Fibroblast of lung (primary cell): ENCODE measurements at places on chromosomes 6 and 20.
A peak's percentile ranks its signal among the peaks of the same experiment; 100 is the strongest.

DNA sequence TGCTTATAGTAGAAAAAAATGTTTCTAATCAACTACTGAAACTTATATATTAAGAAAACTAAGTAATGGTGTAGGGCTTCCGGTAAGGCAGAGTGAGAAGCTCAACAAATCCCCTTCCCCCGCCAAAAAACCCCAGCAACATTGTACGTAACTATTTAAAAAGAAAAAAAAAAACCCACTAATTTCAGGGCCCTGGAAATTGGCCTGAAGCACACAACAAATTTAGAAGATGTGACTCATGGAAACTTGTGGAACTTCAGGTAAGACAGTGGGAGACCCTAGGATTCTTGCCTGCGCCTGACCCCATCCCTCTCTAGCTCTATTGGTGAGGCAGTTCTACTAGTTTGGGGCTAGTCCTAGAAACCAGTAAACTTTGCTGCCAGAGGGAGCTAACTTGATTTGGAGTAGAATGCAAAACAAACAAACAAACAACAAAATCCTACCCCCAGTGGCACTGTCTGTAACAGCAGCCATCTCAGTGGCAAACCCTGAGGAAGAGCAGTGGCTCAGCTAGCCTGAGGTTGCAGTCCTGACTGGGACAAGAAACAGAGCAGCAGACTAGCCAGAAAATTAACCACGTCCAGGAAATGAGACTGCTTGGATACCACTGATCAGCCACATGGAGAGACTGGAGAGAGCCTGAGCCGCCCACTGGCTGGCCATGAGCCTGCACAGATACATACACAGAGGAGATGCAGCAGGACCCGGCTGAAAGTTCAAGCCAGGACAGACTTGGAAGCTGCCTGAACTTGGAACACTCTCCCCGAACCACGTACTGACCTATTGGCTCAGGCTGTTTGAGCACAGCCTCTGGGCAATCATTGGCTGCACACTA, 135.1 kb downstream of the TBXT start:
- peak; percentile 89 for DNase-seq

DNA sequence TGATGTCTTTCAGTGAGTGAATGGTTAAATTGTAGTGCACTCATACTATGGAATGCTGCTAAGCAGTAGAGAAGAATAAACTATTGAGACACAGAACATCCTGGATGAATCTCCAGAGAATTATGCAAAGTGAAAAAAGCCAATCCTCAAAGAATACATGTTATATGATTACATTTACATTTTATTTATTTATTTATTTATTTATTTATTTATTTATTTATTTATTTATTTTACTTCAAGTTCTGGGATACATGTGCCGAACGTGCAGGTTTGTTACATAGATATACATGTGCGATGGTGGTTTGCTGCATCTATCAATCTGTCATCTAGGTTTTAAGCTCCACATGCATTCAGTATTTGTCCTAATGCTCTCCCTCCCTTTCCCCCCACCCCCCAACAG, 175.8 kb upstream of the VGLL2 start:
- no peak for DNase-seq

GRCh38 chr20:10532361-10532760, 97.3 kb downstream of the SLX4IP start:
- DNase-seq = no peak

DNA sequence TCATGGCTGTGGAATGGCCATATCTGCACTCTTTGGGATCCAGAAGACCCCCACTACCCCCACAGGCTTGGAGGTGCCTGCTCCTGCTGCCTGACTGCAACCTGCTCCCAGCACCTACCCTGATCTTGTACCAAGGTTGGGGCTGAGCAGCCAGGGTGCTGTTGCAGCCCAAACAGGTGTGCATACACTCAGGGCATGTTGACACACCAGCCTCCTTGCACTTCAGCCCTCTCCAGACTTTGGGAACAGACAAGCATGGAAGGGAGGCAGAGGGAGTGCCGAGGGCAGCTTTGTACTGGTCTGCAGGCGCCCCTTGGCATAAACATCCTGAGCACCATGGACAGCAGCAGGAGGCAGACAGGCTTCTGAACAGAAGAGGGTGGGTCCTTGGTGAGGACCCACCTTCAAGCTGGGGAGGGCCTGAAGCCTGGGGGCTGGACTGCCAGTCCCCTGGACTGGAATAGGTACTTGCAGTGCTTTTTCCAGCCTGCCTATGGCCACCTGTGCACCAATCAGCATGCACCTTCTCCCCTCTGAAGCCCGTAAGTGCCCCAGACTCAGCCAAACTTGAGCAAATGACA, 1675.8 kb downstream of the HACE1 start:
- no peak for DNase-seq

DNA sequence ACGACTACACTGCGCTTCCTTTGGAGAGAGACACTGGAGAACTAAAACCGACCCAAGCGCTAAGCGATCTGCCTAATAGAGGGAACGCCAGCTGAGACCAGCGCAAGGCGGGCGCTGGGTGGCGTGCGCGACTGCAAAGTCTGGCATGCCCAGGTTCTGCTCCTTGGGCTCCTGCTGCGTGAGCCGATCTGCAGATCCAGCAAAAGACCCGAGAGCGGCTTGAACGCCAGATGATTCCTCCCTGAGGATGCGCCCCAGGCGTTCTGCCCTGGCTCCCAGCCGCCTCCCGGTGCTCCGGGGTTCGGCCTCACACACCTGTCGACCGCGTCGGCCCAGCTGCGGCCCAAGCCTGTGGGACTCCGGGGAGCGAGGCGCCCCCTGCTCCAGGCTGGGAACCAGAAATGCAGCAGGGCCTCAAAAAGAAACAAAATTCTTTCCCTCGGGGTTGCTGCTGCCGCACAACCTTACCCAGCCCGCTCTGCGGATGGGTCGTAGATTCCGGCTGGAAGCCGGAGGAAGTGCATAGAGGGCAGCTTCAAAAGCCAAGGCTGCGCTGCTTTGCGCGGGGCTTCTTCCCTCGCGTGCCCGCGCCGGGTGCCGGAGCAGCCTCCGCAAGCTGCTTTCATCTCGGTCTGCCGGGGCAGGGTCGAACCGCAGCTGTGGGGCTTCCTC, 17.9 kb upstream of the PRDM13 start:
- peak; percentile 71 for DNase-seq

DNA sequence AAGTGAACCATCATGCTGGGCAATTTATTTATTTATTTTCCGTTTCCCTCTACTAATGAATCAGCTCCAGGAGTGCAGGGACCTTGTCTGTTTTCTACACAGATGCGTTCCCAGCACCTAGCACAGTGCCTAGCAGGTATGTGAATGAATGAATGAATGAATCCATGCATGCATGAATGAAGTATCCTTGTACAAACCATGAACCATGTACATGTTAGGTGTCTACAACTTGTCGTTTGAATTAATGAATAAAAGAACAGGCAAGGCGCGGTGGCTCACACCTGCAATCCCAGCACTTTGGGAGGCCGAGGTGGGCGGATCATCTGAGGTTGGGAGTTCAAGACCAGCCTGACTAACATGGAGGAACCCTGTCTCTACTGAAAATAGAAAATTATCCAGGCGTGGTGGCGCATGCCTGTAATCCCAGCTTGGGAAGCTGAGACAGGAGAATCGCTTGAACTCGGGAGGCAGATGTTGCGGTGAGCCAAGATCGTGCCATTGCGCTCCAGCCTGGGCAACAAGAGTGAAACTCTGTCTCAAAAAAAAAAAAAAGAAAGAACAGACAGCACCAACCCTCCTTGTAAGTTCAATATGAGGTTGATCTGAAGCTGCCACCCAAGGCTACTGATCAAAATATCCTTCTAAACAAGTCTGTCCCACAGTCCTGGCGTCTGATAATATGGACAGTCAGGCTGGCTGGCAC, 27.3 kb upstream of the SLC9A8 start:
- no peak for DNase-seq

- DNase-seq = no peak
Measured at GRCh38 chr6:37920667-37921066, 101.1 kb downstream of the ZFAND3 start.

DNA sequence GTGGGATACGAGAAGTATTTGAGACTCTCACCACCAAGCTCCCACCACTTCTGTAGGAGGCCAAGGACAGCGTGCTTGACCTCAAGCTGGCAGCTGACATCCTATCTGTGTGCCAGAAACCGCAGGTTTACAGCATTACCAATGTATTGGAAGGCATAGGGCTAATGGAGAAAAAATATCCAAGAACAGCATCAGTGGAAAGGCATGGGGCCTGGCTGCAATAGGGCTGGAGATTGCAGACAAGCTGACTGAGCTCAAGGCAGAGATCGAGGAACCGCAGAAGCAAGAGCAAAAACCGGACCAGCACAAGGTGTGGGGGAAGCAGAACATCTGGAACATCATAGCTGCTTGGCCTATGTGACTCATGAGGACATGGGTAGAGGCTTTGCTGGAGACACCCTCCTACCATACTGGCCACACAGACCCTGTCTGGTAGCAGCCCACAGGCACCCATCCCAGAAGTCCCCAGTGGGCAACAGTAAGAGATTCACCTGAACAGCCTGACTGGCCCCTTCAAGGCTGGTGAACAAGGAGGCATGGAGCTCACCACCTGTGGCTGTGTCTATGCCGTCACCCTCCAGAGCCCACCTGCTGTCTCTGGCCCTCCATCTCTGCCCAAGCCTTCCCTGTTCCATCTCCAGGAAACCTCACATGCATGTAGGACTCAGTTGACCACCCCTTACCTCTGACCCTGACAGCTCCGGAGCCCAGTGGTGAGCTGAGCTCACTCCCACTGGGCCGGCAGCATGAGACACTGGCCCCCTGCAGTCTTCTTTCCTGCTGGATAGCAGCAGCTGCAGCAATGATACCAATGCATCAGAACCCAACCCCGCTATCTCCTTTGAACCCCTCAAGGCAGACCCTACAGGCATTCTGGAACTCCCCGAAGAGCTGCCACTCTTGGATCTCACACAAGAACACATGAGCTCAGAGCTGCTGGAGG, 171.1 kb downstream of the KIF6 start:
- DNase-seq = peak; percentile 21
